BE2C (cell line): ENCODE measurements at places on chromosomes 11 and 22.
A peak's percentile ranks its signal among the peaks of the same experiment; 100 is the strongest.

GRCh38 chr11:120564573-120565311 is 53.2 kb downstream of the GRIK4 start:
- peak; percentile 81 for DNase-seq

GRCh38 chr11:120211522-120212258 is 858 bp downstream of the OAF start:
- DNase-seq: no peak

- DNase-seq: no peak
Observed at GRCh38 chr11:57746920-57747319, 4.7 kb downstream of the BTBD18 start.

DNA sequence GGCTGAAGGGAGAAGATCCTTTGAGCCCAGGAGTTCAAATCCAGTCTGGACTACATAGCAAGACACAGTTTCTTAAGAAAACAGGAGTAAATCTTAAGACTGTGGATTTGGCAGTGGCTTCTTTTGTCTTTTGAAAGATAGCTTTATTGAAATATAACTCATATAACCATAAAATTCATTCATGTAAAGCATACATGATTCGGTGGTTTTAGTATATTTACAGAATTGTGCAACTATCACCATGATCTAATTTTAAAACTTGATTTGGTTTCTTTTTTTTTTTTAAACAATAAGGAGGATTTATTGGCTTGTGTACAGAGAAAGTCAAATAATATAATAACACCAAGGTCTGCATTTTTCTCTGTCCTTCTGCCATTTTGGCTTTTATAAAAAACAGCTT is 23.1 kb upstream of the PSMA1 start:
- DNase-seq: no peak

- DNase-seq: peak; percentile 21
Observed at GRCh38 chr11:25981998-25982397, 349.9 kb upstream of the ANO3 start.

DNA sequence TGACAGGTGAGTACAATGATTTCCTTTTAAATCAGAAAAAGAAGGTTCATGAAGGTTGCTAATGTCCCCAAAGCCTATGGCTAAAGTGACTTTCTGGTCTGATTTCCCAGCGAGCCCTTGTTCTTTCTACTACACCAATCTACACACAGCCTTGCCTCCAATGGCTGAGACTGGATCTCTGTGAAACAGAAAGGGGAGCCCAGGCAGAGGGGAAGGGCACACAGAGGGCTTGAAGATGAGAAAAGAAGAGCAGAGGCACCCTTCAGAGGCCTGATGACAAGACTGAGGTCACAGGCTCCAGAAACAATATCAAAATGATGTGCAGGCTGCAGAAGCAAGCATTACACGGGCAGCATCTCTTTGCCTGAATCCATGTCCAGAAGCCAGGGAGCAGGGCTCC is 1.5 kb downstream of the SYN3 start:
- DNase-seq: no peak

- peak; percentile 92 for DNase-seq
Observed at GRCh38 chr22:36856121-36856791, 4.5 kb upstream of the NCF4 start.
